Stimulated activated CD8-positive, alpha-beta memory T cell treated with anti-CD3 and anti-CD28 coated beads, Interleukin-4, amount 100 ng/mL, for 1 hour (primary cell): ENCODE measurements at places on chromosomes 7 and 10.

GRCh38 chr7:22717760-22718159, 9.2 kb upstream of the IL6 start:
- no peak for DNase-seq

- no peak for DNase-seq
Measured at GRCh38 chr10:104359811-104360210, 6.2 kb downstream of the CFAP58 start.

DNA sequence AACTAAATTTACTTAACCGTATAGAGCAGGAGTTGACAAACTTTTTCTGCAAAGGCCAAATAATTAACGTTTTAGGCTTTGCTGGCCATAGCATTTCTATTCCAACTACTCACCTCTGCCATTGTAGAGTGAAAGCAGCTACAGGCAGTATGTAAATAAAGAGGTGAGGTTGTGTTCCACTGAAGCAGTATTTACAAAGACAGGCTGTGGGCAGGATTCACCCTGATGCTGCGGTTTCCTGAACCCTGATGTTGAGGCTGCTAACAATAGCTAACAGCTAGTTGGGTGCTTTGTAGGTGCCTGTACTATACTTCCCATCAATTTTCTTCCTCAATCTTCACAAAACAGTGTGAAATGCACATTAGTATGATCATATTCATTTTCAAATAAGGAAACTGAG, 47.0 kb upstream of the LAMB1 start:
- no peak for DNase-seq

DNA sequence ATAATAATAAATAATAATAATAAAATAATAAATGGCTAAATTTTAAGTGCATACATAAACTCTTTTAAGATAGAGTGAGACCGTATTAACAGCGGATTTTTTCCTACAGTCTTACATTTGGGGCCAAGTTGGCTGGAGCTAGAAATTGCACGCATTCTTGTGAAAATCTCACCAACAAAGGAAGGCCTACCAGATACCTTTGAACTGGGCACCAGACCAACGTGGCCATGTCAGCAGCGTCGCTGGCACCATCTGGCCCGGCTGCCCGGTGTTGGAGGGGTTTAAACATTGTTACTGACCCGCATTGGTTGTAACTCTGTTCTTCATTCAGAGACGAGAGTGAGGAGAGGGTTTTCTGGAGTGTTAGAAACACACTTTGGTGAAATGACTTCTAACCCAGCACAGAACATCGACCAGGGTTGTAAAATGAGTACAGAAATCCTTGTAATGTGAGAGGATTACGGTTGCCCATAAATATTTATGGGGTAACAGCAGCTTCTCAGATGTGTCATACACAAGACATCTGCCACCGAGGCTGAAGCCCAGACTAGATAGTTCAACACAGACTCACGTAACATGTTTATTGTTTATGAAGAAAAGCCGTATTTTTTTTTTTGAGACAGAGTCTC, 34.6 kb upstream of the UNCX start:
- no peak for DNase-seq

GRCh38 chr7:70389531-70390151, 742.3 kb upstream of the GALNT17 start:
- no peak for DNase-seq

DNA sequence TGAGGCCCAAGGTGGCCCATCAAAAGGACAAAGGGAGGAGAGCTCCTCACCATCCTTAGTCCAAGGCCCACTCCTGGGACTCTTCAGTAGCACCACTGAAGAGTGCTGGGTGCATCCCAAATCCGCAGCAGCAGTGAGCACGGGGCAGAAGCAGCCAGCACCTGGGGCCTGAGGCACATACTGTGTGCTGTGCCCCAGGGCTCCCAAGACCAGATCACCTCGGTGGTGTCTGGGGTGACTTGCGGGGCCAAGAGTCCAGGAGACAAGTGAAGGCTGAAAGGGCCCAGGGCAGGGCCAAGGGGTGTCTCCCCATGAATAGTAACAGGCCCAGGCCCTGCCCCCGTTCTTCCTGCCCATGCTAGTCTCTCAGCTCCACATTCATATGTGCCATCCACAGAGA, 59.9 kb upstream of the INSIG1 start:
- DNase-seq = no peak

- no peak for DNase-seq
Measured at GRCh38 chr10:89301232-89301631, 614 bp upstream of the IFIT2 start.

DNA sequence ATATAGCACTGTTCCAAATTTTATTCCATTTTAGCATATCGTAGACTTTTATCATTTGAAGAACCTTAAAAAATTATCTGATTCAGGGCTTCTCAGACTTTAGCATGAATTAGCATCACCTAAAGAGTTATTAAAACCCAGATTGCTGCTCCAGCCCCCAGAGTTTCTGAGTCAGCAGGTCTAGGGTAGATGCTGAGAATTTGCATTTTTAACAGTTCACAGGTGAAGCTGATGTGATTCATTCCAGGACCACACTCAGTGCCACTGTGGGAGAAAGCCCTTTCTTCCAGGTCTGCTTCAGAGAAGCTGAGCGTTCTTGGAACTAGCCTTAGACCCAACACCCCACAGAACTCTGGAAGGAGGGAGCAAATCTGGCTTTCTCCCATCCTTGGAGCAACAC, 174.1 kb upstream of the YAE1 start:
- no peak for DNase-seq

- no peak for DNase-seq
Measured at GRCh38 chr10:78576276-78576675, 492.5 kb upstream of the ZMIZ1 start.

- DNase-seq = no peak
Measured at GRCh38 chr10:62895063-62895462, 78.9 kb upstream of the EGR2 start.

GRCh38 chr7:17944720-17945119, 4.4 kb upstream of the SNX13 start:
- no peak for DNase-seq
